Mesenteric fat pad (tissue), 1 donor: ENCODE measurements at places on chromosomes 7 and 10. TPM values are rescaled to one million over a fixed set of nuclear protein-coding genes. Genes with fewer than 3 reads are reported as not detected.

GRCh38 chr7:108455551-108455997 lies 662 bp downstream of the NRCAM start:
- no peak for DNase-seq

- no peak for DNase-seq
Observed at GRCh38 chr7:105454095-105454747, 65.5 kb upstream of the SRPK2 start.

- no peak for DNase-seq
Observed at GRCh38 chr7:71988201-71988600, 423.9 kb downstream of the CALN1 start.

- no peak for DNase-seq
Observed at GRCh38 chr7:70856901-70857630, 274.9 kb upstream of the GALNT17 start.

- DNase-seq = no peak
Observed at GRCh38 chr10:63456437-63457210, 9.2 kb downstream of the JMJD1C start.

DNA sequence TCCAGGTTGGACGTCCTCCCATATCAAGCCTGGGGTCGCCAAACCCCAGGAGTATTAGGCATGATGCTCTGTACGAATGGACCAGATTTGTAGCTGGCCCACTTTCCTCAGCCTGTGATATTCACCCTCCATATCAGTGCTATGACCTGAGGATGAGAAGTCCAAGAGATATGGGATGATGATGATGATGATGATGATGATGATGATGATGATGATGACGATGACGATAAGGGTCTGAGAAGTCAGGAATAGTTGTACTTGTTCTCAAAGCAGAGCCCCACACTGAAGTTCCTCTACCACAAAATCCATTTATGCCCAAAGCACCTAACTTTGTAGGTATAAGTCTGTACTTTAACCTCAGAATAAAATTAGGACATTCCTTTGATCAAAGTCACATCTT lies 50.7 kb downstream of the AMPH start:
- no peak for DNase-seq

DNA sequence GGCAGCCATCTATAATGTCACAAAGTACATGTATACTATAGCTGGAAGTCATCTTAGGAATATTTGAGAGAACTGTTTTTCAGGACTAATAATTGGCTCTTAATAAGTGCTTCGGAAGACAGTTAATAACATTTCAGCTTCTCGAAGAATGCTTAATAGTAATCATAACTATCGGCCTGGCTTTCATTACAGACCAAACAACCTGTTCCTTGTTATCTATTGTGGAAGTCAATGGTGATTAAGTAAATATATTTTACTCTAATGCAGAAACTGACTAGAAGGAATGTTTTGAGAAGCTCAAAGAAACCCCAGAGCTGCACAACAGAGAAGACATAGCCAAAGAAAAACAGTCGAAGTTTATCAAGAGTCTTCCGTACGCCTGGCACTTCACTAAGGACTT lies 106.8 kb upstream of the FAM133B start:
- no peak for DNase-seq

DNA sequence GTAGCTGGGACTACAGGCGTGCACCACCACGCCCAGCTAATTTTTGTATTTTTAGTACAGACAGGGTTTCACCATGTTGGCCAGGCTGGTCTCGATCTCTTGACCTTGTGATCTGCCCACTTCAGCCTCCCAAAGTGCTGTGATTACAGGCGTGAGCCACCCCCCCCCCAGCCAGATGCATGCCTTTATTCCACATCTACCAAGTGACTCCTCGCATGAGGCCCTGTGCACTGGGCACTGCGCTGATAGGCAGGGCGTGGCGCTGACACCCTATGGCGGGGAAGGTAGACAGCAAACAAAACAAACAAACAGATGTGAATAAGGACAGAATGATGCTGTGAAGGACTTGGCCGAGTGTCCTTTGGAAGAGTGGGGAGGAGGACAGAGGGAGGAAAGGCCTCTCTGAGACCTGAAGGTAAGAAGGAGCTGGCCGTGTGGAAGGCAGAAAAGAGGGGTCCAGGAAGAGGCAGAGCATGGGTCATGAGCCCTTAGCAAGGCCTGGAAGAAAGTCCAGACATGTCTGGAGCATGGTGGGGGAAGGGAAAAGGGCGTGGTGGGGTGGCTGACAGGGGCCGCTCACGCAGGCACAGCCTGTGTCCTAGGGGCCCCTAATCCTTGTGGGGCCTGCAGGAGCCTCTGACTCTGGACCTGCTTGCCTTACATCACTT lies 47.5 kb upstream of the CACUL1 start:
- DNase-seq = peak; percentile 80

- peak; percentile 26 for DNase-seq
Observed at GRCh38 chr10:77756319-77757232, 119.0 kb upstream of the KCNMA1 start.

DNA sequence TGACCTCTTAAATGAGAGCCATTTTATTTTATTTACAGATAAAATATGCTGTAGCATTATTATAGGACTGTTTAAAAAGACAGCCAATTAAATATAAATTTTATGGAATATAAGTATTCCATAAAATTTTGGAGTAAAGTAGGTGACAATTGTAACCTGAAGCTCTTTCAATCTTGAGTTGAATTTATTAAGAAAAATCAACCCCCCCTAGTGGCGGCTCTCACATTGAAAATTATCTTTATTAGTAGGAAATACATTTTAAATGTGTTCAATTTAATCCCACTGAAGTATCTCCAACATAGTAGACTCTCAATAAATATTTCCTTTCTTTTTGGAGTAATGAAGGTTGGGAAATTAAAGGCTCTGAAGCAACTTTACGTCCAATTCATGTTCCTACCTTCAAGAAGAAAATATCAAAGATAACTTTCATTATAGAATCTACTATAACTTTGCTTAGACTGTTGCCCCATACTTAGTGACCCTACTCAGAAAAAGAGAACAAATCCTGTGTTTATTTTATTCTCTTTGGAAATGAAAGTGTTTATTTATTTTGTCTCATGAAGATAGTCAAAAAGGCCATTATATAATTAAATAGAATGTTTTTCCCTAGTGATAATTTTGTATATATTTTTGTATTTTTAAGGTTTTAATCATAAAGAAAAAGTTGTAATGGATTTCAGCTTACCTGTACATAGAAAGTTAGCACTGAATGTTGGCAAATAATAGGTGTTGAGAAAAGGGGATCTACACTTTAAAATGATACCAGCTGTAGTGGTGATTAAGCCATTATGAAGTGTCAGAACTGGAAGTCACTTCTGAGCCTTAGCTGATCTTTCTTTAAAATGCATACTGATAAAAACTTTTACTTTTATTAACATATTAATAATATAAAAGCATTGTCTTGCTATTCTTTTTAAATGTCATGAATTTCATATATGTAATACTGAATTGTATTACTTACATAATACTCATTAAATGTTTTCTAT lies 3.3 kb downstream of the AHR start:
- no peak for DNase-seq

DNA sequence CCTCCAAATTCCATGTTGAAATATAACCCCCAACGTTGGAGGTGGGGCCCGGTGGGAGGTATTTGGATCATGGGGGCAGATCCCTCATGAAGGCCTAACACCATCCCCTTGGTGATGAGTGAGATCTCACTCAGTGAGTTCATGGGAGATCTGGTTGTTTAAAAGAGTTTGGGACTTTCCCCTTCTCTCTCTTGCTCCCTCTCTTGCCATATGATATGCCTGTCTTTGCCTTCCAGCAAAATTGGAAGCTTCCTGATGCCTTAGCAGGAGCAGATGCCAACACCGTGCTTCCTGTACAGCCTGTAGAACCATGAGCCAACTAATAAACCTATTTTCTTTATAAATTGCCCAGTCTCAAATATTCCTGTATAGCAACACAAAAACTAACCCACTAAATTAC lies 55.7 kb upstream of the CDK1 start:
- DNase-seq = no peak

- DNase-seq = no peak
Observed at GRCh38 chr7:16765436-16765859, 11.9 kb downstream of the TSPAN13 start.

HYCC1 gene
- 70.5 TPM for total RNA-seq

KIF11 gene
- 0.29 TPM for total RNA-seq

DPP6 gene
- 0.58 TPM for total RNA-seq

VAX1 gene
- total RNA-seq = not detected
